WERI-Rb-1 (cell line): ENCODE measurements at places on chromosomes 16 and 17.

DNA sequence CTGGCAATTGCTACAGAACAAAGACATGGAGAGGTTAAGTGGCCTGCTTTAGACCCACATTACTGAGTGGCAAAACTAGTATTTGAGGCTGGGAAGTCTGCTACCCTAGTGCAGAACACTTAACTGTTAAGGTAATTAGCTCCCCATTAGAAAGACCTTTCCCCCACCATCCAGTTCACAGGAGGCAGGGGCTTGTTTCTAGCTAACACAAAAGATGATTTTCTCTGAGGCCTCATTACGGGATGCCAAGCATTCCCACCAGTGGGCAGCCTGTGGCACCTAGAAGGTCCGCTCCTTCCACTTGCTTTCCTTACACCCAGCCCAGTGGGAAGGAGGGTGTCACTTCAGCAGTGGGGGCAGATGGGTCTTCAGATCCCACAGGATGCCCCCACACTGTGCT is 99.1 kb downstream of the RBFOX1 start:
- no peak for DNase-seq

DNA sequence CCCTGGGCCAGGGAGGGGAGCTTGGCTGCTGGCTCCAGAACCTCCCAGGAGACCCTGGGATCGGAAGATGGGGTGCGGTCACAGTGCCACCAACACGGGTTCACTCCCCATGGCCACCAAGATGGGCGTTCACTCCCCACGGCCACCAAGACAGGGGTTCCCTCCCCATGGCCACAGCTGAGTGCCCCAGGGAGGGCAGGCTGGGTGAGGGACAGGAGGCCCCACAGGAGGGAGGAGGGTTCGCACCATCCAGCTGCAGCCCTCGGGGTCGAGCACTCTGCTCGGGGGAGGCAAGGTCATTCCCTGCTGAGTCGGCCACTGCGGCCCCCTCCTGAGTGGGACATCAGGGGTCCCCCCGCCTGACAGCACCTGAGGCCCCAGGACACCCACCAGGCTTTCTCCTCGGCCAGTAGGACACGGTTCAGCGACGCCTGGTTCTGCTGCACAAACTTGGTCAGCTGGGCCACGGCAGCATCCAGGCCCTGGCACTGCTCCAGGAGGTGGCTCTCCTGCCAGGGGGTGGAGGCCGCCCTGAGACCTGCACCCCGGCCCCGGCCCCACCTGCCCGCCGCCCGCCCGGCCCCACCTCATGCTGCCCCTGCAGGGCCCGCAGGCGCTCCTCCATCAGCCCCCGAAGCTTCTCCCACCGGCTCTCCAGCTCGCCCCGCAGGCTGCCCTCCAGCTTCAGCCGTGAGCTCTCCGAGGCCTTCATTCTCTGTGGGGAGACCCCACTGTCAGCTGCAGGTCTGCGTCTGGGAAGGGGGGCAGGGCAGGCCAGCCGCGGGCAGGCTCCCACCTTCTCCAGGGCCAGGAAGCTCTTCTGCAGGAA is 5.9 kb downstream of the CCDC154 start:
- DNase-seq, result no peak

GRCh38 chr16:11140466-11140865 is 115.5 kb downstream of the SOCS1 start:
- no peak for DNase-seq

DNA sequence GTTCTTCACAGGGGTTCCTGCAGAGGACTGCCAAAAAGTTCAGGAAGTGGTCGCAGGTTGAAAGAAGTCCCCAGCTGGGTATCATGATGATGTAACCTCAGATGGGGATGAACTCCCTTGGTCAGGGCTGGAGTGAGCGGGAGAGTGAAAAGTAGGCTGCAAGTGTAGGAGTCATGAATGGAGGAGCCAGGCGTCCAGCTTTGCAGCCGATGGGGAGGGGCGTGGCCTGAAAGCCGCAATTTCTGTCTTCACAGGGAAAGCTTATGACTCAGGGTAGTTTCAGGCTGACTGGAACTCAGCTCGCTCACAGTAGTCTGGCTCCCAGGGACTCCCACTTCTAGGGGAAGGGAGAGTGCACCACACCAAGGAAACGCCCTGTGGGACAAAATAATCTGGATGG is 70.0 kb upstream of the HS3ST3A1 start:
- DNase-seq, result no peak

GRCh38 chr17:28547623-28548416 is 4.6 kb downstream of the UNC119 start:
- peak; percentile 83 for DNase-seq

- peak; percentile 80 for DNase-seq
Measured at GRCh38 chr16:24984903-24985675, 30.1 kb downstream of the ARHGAP17 start.

- no peak for DNase-seq
Measured at GRCh38 chr16:82880346-82880745, 253.6 kb downstream of the CDH13 start.

DNA sequence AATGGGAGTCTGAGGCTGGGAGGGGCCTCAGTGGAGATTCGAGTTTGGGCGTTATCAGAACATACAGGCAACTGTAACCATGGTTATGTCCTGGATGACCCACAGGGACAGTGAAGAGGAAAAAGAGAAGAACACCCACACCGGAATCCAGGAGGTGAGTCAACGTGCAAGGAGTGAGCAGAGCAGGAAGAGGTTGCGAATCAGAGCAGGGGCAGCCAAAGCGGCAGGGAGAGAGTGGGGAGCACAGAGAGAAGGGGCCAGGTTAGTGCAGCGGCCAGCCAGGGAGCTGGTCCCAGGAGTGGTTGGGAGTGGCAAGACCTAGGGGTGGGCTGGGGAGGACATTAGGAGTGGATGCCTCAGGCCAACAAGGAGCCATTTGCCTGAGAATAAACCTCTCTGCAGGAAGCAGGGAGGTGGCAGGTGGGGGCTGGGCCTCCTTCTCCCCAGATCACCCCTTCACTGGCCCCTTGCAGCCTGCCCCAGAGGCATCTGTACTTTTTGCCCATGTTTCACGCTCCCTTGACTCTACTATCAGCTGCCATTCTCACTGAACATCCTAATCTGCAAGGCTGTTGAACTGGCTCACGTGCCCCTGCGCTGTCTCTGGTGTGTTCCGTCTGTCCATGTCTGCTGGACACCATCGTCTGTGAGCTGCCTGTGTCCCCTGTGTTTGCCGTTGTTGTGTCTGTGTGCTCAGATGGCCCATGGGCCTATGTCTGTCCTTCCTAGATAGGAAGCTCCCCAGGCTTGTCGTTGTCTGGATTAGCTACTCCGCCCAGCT is 5.1 kb downstream of the KRT13 start:
- DNase-seq, result no peak

DNA sequence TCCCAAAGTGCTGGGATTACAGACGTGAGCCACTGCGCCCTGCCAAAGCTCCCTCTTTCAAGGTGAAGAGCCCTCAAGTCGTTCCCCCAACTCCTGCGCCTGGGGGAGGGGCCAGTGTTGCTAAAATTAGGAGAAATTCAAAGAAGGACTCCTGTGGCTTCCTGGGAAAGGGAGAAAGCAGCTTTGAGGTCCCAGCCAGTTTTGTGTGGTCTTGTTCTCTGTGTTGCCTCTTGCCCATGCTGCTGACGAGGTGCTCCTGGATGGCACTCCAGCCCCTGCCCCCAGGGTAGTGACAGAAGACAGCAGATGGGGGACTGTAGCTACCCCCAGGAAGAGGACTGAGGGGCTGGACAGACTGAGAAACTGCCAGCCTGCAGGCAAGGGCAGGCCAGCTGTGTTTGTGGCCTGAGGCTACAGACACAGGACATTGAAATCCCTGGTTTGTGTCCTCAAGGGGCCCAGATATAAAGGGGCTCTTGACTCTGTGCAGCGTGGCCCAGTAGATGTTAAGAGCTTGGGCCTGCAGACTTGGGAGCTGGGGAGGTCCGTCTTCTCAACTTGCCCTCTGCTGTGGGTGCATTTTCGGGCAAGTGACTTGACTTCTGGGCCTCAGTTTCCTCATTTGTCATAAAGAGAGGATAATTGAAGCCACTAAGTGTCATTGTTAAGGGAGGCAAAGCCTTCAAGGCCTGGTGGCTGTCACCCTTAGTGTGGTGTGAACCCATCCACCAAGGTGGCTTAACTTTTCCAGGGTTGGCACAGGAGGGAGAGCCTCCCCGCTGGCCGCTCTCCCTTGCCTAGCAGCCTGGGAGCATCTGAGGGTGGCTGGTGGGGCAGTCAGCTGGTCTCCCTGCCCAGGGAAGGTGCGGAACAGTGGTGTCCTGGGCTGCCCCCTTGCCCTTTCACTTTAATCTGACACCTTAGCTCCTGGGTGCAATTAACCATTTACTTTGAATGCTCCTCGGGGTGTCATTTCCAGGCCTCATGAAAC is 4.1 kb downstream of the UBALD2 start:
- DNase-seq, result no peak

- no peak for DNase-seq
Measured at GRCh38 chr17:70041061-70041460, 34.0 kb upstream of the KCNJ16 start.

DNA sequence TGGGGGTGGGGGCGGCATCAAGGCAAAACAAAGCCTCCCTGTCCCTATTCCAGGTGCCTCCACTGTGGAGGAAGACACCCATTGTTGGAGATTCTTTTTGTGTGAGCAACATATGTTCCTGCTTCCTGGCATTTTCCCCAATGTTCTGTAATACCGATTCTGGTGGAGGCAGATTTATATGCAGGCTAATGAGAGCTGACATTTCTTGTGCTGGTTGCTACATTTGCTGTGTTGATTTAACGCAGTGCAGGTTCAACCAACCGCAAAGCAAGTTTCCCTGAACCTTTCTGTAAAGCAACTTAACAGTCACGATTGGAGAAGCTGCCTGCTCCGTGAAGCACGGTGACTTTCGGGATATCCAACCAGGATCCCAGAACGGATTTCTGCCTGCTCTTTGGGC is 260.5 kb downstream of the CBLN1 start:
- DNase-seq, result peak; percentile 38

DNA sequence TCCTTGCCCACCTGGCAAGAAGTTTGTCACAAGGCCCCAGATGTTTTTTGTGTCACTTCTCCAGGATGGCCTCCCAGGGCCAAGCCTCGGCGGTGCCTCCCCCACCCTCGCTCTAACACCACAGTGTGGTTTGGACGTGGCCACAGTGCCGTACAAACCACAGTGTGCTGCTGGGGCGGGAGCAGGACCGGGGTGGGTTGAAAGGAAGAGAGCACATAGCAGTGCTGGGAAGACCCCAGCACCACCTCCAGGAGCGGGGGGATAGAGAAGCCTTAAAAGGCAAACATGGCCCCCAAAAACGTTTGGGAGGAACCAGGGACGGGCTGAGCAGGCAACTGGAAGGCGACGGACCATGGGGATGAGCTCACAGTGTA is 5.0 kb upstream of the BCL6B start:
- no peak for DNase-seq

GRCh38 chr16:2857451-2858244 is at the start of gene PRSS22:
TSS of gene PRSS22 (minus strand) at chr16:2858170. CDS start at chr16:2858104, 66 bp downstream.
- no peak for DNase-seq

GRCh38 chr16:919658-920050 is 51.1 kb downstream of the LMF1 start:
- DNase-seq, result no peak

DNA sequence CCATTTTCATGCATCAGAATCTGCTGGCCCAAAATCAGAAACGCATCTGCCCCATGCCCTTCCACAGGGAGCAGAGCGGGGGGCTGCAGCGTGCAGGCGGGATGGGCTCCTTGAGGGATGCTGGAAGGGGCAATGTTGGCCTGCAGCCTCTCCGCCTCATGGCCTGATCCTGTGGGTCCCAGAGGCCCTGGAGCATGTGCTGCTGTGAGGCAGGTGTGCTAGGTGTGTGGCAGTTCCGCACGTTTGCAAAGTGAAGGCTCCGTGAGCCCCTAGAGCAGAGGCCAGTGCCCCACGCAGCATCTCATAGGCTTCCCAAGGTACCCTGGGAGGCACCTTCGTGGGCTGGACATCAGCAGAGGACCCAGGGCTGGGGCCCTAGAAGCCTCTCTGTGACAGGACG is 36.4 kb upstream of the CDH15 start:
- no peak for DNase-seq

- no peak for DNase-seq
Measured at GRCh38 chr17:65453204-65453931, 108.1 kb downstream of the AXIN2 start.

DNA sequence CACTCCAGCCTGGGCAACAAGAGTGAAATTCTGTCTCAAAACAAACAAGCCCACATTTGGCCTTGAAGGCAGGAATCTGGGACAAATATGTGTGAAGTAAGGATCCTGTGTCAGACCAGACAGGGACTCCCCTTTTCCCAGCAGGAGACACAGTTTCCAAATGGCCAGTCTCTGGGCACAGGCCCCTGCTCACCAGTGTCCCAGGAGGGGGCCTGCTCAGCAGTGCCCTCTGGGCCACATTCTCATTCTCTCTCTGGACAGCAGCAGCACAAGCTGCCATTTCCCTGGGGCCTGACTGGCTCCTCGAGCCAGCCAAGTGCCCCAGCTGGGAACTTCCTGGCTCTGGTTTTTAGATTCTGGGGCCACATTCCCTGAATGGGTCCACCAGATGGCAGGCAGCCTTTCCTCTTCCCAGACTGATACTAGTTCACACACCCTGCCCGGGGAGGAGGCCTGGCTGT is 11.7 kb upstream of the MNT start:
- no peak for DNase-seq

- DNase-seq, result no peak
Measured at GRCh38 chr16:14527411-14528044, 102.5 kb downstream of the PARN start.

DNA sequence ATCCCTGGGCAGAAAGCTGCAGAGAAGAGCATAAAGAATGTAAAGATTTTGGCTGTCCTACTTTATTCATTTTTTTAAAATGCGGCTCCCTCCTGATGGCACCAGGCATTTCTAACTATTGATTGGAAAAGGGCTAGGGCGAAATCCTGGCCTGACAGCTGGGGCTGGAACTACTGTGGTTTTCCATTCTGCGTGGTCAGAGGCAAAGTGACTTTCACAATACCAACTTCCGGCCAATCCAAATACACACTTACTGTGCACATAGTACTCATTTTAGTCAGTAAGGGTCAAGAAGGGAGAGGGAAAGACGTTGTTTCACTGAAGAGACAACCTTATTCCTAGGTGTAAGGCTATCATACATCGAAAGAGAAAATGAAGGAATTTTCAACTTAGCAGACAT is 113.8 kb upstream of the PMFBP1 start:
- no peak for DNase-seq

- DNase-seq, result peak; percentile 95
Measured at GRCh38 chr17:81821603-81822311, 11.3 kb downstream of the MCRIP1 start.

DNA sequence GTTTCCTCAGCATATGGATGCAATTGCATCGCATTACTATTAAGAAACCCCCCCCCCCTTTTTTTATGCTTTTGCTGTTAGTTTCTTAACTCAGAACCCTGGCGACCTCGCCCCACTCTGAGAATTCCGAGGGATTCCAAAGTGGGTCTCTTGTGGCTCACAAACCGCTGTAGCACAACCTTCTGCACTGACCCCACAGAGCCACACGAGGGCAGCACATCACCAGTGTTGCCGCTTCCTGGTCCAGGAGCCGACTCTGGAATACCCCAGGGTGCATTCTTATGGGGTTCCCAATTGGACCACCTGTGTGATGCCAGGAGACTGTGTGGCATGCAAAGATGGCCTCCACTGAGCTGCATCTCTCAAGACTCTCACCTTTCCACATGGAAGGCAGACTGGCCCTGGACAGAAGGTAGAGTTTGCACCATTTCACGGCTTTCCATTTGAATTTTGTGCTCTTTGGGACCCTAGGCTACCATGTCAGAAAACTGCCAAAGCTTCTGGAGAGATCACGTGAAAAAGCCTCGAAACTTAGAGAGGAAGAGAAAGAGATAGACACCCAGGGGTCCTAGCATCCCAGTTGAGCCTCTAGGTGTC is 432.7 kb upstream of the ASIC2 start:
- peak; percentile 64 for DNase-seq

GRCh38 chr16:71499775-71500364 is 10.7 kb upstream of the ZNF19 start:
- DNase-seq, result peak; percentile 47

GRCh38 chr17:78993241-78993956 is 13.7 kb upstream of the LGALS3BP start:
- DNase-seq, result peak; percentile 78
